ENCODE measurements at places on chromosomes 1 and 21.

DNA sequence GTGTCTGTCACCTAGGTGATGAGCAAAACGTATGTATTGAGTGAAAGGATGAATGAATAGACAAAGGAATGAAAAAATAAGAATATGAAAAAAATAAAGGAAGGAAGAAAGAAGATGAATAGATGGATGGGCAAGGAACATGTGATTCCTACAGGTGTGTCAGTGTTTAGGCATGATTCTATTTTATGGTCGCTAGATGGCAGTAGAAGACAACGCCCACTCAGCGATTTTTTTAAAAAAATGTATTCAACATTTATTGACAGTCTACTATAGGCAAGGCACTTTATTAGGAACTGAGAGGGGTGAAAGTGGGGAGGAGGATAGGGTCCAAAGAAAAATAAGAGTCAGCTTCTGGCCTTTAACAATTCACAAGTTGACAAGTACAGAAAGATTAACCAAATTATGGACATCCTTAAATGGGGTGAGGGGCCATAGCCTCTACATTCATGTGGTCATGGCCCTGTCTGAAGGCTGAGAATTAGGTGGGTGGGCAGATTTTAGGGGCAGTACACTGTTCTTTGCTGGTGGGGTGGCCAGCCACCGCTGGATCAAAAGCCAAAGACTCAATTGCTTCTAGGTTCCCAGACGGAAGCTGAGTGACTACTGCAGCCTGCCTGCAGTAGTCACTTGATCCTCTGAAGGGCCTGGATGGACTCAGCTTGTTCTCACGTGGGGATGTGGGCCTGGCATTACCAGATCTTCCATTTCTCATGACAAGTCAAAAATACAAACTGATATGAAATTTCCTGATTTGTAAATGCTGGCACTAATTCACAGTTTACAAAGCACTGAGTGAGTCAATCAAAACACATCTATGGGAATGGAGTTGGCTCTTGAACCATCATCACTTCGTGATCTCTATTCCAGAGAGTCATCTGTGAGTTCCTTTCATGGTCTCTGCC is 83.9 kb downstream of the FASLG start:
- no peak for DNase-seq

DNA sequence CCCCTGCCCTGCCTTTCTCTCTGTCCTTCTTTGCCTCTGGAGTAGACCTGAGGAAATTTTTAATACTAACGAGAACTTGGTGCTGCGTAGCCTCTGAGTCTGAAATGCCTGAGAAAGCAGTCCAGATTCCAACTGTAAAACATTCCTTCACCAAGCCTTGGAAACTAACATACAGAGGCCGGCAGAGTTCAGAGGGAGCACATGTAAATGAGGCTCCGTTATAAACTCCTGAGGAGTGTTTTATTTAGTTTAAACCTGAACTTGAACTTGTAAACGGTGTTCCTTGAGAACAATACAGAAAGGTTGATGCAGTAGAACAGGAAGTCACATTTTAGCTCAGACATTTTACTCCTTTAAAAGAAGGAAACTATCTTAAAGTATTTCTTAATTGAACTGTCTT is 280.7 kb downstream of the TM2D1 start:
- DNase-seq: no peak

DNA sequence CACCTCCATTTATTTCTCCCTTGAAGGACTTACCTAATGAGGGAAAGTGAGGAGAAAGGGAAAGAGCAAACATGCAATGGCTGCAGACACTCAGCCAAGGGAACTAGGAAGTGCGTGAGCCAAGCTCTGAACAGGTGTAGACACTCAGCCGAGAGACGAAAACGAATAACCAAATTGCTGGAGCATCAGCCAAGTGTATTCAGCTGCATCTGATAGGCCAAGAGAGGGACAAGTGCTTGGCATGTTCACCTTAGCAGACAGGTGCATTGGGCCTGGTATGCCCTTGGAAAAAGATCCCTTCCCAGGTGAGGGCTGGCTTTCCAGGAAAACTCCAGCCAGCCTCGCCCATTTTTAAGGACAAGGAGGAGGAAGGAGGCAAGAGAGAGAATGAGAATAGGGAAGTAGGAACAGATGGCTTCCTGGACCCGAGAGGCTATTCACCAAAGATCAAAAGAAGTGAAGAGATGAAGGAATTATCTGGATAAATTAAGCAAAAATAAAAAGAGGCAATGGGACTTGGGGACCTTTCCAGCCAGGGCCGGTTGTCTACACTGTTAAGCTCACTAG is 184.7 kb downstream of the TOMM20 start:
- DNase-seq: no peak

DNA sequence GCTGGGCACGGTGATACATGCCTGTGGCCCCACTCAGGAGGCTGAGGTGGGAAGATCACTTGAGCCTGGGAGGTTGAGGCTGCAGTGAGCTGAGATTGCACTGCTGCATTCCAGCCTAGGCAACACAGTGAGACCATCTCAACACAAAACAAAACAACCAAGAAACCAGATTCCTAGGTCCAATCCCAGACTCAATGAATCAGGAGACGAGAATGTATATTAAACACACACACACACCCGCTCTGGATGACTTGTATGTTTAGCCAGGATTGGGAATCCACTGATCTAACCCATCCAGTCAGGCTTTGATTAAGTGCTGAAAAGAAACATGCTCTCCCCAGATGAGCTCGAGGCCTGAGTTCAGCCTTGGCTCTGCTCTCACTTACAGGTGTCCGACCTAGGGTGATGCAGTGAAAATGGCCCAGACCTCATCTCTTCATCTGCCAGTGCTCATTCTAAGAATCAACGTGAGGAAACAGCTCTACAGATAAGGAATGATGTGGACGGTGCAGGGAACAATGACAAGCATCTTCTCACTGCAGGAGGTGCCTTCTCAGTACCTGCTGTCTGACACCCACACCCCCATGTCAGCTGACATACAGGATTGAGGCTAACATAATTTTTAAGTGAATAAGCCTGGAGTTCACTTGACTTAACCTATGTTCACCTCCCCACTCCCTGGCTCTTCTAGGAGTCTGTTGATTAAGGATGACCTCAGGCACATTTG is 15.3 kb upstream of the SRSF4 start:
- no peak for DNase-seq

- no peak for DNase-seq
Observed at GRCh38 chr1:56835657-56836056, 16.5 kb upstream of the FYB2 start.

- DNase-seq: no peak
Observed at GRCh38 chr1:161032409-161032808, 6.4 kb downstream of the TSTD1 start.

DNA sequence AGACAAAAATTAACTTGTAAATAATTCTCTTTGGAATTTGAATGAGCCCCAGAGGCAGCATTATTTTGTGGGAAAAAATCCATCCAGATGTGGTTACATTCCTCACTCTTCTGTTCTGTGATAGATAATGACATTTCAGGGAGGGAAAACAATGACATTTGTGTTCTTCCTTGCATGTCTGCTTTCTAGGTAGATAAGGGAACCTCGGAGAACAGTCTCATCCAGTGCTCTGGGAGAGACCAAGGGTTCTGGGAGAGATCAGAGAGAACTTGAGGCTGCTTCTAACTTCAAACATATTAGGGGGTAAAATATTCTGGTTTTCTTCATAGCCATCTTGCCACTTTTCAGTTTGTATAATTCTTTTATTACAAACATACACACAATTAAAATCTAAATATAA is 269.2 kb downstream of the NEGR1 start:
- DNase-seq: no peak

DNA sequence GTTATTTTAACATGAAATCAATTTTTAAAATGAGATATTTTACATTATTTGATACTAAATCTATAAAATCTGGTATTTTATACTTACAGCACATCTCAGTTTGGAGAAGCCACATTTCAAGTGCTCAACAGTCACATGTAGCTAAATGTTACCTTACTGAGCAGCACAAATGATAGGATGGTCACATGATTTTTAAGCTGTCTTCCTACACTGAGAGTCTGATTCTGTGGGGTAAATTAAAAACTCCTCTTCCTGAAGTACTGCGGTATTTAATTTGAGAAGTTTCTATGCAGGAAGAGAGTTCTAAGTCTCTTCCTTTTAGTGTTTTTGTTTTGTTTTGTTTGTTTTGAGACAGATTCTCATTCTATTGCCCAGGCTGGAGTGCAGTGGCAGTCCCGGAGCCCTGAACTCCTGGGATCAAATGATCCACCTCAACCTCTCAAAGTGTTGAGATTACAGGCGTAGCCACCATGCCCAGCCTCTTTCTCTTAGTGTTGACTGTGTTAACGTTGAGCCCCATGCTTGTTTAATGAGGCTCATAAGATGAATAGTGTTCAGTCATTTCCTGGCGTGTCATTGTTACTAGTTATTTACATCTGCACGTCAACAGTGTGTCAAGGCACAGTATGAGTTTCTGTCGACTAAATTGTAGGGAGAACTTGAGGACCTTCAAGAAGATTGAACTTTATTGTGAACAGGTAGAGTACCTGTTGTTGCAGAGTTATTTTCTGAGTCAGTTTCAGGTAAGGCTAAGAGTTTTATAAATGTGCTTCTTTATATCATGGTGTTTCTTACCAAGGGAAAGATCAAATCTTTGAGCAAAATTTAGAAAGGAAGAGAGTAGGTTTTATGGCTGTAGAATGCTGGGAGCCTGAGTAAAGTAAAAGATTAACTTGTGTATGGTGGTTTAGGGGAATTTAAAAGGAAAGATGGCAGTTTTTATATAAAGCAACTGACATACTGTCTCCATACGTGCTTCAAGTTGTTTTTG is 3.3 kb downstream of the CNST start:
- peak; percentile 18 for DNase-seq

DNA sequence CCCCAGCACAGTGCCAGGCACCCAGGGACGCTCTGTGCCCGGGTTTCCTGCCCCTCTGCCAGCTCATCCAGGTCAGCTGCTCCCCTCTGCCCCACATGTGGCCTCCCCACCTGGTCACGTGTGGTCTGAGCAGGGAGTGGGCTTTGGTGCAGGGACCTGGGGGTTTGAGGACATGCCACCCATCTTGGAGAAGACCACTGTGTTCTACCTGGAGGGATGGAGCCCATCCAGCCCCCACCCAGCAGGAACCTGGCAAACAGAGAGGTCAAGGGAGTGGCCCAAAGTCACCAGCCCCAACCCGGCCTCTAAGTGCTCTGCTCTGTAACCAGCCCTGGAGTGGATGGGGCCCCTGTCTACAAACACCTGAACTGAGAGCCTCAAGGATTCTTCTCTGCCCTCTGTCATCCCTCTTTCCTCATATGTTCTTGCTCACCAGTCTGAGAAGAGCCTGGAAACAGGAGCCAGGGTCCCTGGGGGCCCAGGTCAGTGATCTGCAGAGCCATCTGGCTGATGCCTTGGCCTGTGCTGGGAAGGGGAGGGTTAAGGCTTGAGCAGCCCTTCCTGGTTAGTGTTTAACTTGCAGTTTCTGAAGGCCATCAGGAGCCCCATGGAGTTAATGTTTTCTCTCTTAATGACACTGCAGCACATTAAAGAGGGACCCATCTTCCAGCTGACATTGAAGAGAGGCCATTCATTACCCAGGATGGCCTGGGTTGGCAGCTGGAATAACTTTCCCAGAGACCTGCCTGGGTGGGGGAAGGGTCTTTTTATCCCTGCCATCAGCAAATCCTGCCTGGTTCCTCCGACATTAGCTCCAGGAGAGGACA is 235.4 kb downstream of the PTPRU start:
- DNase-seq: no peak

DNA sequence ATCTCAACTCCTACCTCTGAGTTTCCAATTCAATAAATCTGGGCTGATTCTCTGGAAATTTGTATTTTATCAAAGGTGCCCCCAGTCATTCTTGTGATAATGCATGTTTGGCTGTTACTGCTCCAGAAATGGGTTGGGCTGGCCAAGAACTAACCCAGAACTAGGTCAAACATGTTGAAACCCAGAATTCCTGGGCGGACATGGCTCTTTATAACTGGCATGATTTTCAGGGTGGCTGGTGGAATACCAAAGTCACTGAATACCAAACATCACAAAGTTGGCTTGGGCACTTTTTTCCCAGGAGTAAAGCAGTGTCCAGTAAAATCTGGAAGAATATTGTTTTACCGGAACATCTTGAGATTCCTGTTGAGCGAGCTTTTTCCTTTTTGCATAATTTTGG is 89.4 kb upstream of the S1PR1 start:
- DNase-seq: no peak

- no peak for DNase-seq
Observed at GRCh38 chr1:180800945-180801344, 111.8 kb upstream of the KIAA1614 start.

DNA sequence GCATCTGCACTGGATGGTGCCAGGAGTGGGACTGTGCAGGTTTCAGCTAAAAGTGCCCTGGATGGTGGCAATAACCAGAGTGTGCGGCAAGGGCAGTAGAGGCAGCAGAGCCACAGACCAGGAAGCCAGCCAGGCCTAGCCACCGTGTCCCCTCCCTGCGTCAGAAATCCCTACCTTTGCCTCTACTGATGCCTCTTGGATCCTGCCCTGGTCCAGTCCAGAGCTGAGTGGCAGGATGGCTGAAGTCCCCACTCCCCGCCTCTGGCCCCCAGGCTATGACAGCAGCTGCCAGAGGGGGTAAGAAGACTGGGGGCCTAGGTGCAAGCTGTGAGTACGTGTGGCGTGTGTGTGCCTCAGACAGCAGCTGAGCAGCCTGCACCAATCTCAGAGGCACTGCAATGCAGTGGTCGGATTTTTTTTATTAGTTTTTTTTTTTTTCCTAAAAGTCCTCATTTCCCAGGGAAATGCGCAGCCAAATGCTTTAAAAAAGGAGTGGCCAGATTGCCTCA is 51.9 kb downstream of the SYT2 start:
- no peak for DNase-seq

GRCh38 chr1:26537951-26538352 is 8.4 kb downstream of the RPS6KA1 start:
- no peak for DNase-seq

DNA sequence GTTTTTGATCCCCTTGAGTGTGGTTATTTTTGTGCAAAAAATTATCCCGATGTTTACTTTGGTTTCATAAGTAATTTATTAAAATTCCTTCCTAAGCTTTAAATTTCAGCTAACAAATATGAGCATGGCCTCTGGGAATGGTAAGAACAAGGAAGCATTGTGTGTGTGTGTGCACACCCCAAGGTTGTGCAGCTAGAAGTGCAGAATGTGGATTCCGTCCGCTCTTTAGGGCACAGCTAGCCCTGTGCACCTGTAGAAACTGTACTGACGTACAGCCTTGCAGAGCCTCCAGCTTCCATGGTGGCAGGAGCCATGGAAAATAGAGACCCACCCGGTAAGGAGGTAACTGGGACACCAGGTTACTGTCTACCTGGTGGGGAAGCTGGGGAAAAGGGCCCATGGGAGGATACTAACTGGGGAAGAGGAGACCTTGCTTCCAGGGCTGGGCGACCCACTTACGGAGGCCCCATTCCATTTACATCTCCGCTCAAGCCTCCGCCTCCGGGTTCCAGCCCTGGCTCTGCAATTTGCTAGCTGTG is 54.7 kb downstream of the B3GALT5 start:
- no peak for DNase-seq

DNA sequence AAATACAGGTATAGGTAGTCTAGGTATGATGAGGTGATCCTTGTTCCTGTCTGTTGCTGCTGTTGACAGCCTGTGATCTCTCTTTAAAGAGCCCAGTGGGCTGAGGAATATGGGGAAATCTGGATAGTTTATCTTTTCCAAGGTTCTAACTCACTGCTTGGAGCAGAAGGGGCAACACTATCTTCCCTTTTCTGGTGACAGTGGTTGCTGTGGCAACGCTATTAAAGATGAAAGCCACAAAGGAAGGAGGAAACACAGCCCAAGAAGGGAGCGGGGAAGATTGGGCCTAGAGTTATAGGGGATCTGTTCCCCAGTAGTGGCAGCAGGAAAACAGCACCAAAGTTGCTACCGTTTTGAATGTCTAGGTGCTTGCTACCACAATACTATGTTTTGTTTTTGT is 8.8 kb downstream of the PCP4L1 start:
- no peak for DNase-seq

GRCh38 chr1:61487801-61488200 is 237.1 kb downstream of the TM2D1 start:
- no peak for DNase-seq

Data from activated CD4-positive, alpha-beta T cell treated with anti-CD3 and anti-CD28 coated beads for 4 hours (primary cell).